ENCODE measurements at places on chromosomes 1 and 21. TPM values are rescaled to one million over a fixed set of nuclear protein-coding genes. Genes with fewer than 3 reads are reported as not detected.

DNA sequence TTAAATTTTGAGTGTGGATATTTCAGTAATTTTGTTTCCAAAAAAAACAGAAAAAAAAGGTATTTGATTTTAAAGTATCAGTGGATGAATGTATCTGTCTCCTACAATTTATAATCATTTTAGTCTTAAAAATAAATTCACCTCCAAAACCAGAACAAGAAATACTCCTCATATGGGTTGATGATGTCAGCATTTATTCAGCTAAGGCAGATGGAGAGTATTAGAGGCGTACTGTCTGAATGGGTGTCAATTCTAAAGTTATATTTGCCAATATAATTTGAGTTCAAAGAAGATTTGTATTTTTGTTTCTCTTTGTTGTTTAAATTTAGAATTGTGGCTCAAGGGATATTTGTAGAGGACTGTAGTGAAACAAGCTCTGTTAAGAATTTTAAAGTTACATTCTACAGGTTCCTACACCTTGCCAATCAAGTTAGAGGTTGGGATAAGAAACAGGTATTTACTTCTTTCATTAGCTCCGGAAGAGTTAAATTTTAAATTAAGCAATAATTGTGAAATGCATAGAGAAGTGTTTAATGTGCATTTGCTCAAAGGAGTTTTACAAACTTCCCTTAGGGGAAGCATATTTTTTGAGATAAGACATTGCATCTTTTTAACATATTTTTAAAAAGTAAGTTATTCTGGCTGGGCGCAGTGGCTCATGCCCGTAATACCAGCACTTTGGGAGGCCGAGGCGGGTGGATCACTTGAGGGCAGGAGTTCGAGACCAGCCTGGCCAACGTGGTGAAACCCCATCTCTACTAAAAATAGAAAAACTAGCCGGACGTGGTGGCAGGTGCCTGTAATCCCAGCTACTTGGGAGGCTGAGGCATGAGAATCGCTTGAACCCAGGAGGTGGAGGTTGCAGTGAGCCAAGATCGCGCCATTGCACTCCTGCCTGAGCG is 1.2 kb downstream of the PLA2G4A start:
- no peak for DNase-seq

DNA sequence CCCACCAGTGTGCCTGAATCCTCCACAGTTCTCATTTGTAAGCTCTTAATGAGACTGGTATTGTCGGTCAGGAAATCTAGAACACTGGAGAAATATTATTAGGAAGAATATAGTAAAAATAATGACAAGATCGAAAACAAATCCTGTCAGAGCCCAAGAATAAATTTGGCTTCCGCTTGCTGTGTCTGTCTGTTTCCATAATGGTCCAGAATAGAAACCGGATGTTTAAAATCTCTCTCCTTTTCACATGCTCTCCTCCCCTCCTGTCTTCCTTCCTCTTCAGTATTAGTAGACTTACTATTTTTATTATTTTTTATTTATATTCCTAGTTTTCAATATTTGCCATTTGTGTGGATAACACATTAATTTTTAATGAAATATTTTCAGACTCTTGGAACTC is 187.7 kb downstream of the SDCCAG8 start:
- DNase-seq: no peak

GRCh38 chr1:72637593-72637992 is 355.3 kb upstream of the NEGR1 start:
- DNase-seq: no peak

- DNase-seq: peak; percentile 53
Measured at GRCh38 chr1:244074559-244075171, 23.6 kb downstream of the ZBTB18 start.

- DNase-seq: peak; percentile 67
Measured at GRCh38 chr1:232620356-232620969, 9.5 kb downstream of the SIPA1L2 start.

DNA sequence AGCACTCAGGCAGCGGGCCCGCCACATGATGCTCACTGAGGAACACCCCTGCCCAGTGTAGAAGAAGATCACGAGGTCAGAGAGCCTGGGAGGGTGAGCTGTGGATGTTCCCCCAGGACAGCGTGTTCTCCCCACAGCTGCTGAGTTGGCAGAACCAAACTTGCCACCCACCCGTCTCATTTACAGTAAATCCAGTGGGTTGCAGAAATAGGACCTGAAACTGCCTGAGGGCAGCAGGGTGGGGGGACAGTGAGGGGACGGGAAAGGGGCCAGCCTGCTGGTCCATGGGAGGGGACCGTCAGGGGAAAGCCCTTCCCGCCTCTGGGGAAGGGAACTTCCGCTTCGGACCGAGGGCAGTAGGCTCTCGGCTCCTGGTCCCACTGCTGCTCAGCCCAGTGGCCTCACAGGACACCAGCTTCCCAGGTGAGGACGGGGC is at the start of gene C1QB:
Gene C1QB (plus strand): TSS at position 356 of the 436 bp plus-strand sequence. CDS start 6,227 bp downstream, outside the sequence.
- no peak for DNase-seq

- no peak for DNase-seq
Measured at GRCh38 chr1:11266268-11267074, 4.1 kb upstream of the MTOR start.

DNA sequence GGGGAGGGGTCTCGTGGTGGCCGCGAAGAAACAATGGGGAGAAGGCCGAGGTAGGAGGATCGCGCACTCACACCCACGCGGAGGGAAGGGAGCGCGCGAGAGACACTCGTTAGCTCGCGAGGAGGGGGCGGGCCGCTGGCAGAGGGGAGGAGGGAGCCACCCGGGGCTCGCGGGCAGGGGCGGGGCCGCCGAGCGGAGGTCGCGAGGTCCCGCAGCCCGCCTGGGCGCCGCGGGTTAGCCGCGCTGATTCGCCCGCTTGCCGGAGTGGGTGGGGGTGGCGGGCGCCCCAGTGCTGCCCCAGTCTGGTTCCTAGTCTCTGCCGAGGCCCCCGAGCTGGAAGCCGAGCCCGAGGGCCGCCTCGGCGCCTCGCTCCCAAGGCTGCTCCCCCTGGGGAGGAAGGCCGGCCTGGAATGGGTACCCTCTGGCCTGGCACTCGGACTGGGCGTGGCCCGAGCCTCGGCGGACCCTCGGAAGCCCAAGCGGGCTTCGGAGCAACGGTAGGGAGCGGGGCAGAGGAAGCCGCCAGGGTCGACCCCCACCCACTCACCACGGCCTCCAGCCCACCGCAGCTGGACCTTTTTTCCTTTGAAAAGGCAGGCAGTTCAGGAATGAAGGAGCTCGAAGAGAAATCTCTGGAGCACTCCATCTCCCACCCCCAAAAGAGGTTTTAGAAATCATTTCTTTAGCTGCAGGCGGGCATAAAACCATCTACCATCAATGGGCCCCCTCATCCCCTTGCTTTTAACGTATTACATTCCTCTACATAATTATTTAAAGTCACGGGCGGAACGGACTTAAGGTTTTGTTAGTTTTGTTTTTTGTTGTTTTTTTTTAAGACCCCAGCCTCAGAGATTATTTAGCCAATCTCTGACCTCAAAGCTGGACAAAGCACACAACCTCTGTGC is 722 bp upstream of the TUT4 start:
- DNase-seq: peak; percentile 88

- no peak for DNase-seq
Measured at GRCh38 chr1:2375923-2376260, 15.5 kb downstream of the MORN1 start.

- DNase-seq: peak; percentile 22
Measured at GRCh38 chr21:42379426-42380215, 13.3 kb upstream of the TFF1 start.

- no peak for DNase-seq
Measured at GRCh38 chr21:40512590-40512989, 334.4 kb downstream of the DSCAM start.

DNA sequence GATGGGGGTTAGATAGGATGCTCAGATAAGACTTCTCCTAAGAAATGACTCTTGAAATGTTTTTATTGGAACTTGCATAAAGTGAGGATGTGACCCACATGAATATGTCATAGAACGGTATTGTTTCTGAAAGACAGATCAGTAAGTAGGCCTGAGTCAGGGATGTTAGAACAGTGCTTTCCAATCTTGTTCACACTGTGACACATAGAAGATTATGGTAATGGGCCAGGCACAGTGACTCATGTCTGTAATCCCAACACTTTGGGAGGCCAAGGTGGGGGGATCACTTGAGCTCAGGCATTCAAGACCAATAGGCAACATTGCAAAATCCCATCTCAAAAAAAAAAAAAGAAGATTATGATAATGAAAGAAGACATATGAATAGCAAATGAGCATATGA is 32.9 kb downstream of the FMO4 start:
- no peak for DNase-seq

DNA sequence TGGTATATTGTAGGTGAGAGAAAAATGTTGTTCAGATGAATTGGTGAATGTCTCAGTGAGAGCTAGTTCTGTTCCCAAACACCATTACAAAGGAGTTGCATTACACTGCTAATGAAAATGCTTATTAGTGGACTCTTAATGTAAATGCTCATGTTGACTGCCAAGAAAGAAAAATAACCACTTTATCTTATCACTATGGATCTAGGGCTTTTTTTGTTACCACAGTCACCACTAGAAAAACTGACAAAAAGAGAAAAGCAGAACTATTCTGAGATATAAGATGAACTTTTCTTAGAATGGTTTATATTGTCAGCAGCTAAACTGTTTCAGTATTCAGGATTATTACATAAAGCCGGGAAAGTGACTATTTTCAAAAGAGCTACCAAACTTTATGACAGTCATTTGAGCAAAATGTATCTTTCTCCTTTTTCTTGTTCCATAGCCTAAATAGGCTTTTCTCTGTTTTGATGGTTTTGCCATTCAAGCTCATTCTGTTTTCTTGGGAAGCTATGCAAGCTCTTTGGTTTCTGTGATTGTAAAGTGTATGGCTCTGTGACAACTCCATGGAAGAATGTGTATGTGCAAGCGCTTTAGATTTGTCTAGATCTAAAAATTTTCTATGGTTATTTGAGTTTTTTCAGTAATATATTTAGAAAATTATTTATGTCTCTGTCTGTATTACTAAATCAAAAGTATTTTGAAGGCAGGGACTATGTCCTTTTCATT is 64.2 kb upstream of the DPH5 start:
- DNase-seq: no peak

- DNase-seq: no peak
Measured at GRCh38 chr1:187001198-187001889, 172.6 kb downstream of the PLA2G4A start.

DNA sequence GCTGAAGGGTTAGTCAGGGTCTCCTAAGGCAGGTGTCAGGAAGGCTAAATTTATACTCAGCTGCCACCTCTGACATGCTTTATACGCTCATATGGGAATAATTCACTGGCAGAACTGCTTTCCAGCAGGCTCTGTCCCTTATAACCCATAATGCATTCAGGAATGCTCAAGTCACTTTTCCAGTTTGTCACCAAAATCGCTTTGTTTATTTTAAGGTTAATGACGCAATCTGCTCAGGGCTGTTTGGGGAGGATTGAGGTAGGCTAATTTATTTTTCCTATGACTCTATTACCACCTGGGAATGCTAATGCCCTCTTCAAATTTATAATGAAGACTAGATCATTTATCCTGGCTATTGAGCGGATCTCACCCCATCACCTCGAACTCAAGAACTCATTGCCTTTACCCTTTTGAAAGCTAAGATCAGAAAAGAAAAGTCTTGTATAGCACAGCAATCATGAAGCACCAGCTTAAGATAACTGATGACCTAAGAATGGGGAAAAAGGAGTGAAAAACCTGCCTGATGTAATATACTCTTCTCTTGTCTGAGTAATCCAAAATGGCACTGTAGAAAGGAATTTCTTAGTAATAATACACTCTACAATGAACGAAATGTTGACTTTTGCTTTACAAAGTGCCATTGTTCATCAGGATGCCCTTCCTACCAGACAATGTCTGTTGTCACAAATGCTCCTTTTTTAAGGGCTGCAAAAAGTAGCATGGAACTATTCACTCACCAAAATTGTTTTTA is 97.9 kb upstream of the EXO1 start:
- no peak for DNase-seq

DNA sequence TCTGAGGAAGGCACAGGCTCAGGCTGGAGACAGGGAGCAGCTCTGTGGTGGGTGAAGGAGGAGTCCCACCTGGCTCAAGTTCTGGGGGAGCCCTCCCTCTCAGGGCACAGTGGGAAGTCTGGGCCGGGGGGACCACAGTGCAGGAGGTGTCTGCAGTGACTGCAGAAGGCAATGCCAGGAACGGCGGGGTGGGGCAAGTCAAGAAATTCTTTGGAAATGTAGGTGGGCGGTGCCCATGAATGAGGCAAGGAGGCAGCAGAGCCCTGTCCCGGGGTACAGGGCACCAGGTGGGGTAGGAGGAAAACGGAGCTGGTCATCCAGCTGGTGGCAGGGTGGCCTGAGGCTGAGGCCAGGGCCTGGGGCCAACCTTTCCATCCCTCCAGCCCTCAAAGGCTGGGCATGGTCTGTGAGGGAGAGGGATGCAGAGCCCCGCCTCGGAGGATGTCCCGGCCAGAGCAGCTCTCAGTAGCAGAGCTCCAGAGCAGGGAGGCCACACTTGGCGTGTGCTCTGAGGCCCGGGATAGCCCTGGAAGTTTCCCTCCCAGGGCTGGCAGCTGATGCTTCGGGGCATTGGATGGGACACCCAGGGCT is 4.7 kb downstream of the TFF3 start:
- peak; percentile 61 for DNase-seq

DNA sequence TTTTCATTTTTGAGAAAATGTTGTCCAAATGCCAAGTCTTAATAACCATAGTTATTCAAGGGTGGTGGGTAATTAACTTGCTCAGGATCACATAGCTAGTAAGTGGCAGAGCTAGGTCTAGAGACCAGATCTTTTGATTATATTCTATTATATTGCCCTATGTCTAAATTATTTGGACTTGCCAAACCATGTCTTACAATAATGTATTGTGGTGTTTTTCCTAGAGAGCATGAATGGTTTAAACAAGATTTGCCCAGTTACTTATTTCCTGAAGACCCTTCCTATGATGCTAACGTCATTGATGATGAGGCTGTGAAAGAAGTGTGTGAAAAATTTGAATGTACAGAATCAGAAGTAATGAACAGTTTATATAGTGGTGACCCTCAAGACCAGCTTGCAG is 58.6 kb downstream of the PRKAA2 start:
- DNase-seq: no peak

DNA sequence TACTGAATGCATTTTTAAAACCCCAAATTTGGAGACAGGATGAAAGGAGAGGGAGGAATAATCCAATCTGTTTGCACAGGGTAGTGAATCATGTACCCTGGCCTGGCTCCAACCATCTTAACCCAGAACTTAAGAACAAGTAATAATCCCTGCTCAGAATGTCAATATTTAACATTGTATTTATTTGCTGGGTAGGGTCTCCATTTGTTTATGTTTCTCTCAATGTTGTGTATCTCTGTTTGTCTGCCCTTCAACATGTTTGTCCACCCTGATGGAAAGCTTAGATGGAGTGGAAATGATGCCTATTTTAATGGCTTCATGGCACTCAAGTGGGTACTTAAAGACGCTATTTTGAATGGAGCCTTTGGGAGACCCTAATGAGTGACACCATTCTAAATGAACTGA is 54.4 kb upstream of the CDC42BPA start:
- DNase-seq: no peak

The MIXL1 gene
- total RNA-seq: 0.34 TPM

The SYT14 gene
- total RNA-seq: not detected

The LEMD1 gene
- total RNA-seq: 1.1 TPM

The OPRD1 gene
- total RNA-seq: 0.09 TPM

The PTPRF gene
- total RNA-seq: 514 TPM

The PRAMEF17 gene
- total RNA-seq: not detected

The CFHR3 gene
- not detected for total RNA-seq

The OR2AK2 gene
- not detected for total RNA-seq

The MMEL1 gene
- 7.8 TPM for total RNA-seq

The PLEKHN1 gene
- 0.95 TPM for total RNA-seq

The LIN28A gene
- total RNA-seq: not detected
